ENCODE measurements at places on chromosomes 12 and 14. TPM values are rescaled to one million over a fixed set of nuclear protein-coding genes. Genes with fewer than 3 reads are reported as not detected.

Gene PLCZ1
- total RNA-seq, result not detected

GRCh38 chr12:115351514-115352077, 667.6 kb upstream of the TBX3 start:
- DNase-seq, result no peak

Gene POTEG
- not detected for total RNA-seq

- DNase-seq, result no peak
Observed at GRCh38 chr12:54933376-54933775, 51.2 kb downstream of the TESPA1 start.

DNA sequence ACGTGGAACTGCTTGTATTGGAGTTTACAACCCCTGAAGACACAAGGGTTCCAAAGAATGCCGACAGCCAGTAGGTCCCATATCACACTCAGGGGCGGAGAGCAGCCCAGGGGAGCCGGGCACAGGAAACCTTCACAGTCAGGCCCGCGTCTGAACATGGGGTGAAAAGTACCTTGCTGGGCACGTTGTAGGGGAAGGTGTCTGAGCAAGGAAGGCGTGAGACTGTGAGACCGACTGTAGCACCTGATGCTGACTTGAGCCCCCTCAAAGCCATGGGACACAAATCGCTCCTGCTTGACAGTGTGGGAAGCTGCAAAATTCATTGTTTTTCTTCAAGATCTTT, 14.7 kb downstream of the RIMBP2 start:
- no peak for DNase-seq

Gene PPP1R1A
- total RNA-seq, result not detected

GRCh38 chr12:108849660-108850059, 7.7 kb downstream of the SSH1 start:
- DNase-seq, result no peak

DNA sequence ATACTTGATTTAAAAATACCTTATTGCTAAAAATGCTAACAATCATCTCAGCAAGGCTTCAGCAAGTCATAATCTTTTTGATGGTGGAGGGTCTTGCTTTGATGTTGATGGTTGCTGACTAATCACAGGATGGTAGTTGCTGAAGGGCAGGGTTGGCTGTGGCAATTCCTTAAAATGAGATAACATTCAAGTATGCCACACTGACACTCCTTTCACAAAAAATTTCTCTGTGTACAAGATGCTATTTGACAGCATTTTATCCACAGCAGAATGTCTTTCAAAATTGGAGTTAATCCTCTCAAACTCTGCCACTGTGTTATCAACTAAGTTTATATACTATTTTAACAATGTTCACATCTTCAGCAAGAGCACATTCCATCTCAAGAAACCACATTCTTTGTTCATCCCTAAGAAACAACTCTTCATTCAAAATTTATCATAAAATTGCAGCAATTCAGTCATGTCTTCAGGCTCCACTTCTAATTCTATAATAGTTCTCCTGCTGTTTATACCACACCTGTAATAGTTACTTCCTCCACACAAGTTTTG, 16.1 kb downstream of the SCAF11 start:
- DNase-seq, result no peak

Gene GPR132
- total RNA-seq, result not detected

- DNase-seq, result no peak
Observed at GRCh38 chr12:69066492-69067373, 133.8 kb upstream of the CPM start.

DNA sequence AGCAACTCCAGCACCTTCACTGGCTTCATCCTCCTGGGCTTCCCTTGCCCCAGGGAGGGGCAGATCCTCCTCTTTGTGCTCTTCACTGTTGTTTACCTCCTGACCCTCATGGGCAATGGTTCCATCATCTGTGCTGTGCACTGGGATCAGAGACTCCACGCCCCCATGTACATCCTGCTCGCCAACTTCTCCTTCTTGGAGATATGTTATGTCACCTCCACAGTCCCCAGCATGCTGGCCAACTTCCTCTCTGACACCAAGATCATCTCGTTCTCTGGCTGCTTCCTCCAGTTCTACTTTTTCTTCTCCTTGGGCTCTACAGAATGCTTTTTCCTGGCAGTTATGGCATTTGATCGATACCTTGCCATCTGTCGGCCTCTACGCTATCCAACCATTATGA, 6.8 kb downstream of the OR11G2 start:
- DNase-seq, result no peak

- DNase-seq, result no peak
Observed at GRCh38 chr12:128594521-128594920, 229.2 kb downstream of the SLC15A4 start.

DNA sequence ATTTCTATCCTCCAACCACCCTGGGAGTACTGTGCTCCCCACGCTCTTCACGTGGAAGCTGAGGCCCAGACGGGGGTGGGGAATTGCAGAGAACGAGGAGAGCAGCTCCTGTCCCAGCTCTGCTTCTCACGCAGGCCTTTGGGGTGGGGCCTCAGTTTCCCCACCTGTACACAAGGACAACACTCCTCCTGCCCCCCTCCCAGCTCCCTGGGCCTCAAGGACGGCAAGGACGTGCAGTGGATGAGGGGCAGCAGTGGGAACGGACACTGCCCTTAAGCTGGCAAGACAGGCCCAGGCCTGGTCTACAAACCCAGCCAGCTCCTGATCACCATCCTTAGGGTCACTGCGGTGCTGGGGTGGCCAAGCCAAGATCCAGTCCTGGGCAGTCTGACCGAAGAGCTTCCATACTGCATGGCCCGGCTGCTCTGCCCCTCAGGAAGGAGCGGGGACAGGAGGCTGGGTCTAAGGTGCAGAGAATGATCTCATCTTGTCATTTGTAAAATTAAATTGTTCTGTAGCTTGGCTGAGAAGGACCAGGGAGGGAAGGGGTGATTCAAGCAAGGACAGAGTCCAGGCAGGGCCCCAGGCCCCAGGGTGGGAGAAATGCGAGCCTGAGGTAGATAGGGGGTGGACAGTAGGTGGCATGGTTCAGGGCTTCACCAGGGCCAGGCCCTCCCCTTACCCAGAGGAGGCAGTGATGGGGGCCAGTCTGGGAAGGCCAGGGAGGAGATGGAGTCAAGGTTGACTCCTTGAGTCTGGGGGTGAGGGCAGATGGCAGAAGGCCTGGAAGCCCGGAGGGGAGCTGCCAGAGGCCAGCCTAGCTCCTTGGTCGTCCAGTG, 1.3 kb upstream of the CLBA1 start:
- DNase-seq, result no peak

Gene PYGL
- total RNA-seq, result 134 TPM

GRCh38 chr14:105168093-105168420, 519 bp downstream of the JAG2 start:
- no peak for DNase-seq

DNA sequence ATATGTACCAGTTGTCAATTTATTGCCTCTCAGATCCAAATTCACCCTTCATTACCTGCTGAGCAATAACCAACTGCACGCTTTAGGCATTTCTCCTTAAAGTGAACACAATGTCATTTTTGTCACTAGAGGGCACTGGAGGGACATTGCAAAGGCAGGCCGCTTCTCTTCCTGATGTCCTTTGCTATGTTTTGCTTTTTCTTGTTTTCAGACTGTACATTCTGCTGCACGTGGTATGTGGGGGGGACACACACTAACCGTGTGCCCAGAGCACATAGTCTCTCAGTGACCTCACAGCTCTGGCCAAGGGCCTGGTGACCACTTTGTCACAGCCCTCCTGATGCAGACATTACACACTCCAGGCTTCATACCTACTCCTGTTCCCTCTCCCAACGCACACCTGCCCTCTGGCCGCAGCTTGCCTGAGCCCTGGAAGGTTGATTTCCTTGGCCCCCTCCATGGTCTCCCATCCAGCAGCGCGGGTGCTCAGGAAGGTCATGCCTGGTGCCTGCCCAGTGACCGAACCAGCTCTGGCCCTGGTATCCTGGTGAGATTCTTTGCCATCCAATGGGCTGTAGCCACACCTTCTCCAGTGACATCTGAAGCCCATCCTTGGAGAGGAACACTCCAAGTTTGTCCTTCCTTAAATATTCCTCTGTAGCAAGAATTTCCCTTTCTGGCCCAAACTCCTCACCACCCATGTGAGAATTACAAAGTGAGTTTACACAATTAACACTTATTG, 39.9 kb downstream of the MYO1H start:
- no peak for DNase-seq

DNA sequence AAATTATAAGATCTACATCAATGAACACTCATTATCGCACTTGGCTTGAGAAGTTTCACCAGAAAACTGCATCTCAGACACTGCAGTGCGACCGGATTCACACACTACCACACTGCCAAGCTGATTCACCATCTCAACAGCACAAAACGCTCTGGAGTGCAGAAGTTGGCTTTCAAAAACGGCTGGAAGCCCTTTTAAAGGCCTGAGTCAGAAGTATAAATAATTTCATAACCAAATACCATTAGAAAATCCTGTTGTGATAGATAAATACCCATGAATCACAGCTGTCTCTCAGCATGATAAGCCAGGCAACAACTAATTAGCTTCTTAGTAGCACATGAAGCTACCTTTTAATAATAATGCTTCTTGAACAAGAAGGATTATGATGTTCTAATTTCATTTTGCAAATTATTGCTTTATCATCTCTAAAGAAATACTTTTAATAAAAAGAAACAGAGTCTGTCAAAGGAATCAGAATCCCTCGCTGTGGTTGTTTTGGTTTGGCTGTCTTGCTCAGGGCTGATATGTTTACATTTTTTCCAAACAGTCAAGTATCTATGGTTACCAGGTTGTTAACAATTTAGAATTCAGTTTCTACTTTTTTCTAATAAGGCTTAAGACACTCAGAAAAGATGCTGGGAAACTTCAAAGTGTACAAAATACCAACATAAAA, 51.2 kb downstream of the SLC2A13 start:
- no peak for DNase-seq

DNA sequence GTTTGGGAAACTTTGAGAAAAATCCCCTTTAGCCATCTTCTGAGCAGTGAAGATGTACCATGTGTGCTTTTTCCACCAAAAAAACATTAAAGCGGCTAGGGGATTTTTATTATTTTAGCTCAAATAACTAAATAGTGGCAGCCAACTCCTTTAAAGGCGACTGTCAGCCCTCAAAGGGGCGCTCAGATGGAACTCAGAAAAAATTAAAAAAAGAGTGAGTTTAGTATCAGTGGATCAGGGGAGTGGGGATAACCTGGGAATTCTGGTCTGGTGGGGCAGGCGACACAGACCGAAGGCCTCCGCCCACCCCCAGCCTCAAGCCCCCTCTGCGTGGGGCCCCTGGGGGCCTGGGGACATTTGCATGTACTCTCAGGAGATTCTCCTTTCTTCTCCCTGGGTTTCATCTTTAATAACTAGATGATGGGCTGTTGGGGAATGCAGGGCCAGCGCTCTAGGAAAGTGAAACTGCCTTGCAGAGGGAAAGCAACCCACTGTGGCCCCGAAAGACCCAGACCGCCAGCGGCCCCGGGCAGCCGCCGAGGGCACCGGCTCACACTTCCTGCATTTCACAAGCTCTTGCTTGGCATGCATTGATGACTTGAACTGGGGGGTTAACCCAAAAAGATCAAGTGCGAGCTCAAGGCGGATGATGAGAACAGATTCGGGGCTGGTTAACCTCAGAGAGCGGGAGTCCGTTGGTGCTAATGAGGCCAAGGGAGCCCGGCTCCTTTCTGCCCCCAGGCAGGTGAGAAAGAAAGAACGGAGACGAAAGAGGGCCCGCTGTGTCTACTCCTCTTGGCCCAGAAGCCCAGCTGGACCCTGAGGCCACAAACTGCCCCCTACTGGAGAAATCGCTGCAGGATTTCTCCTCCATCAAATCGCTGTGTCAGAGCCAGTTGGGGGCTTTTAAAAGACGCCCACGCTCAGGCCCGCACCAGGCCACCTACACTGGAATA, 7.3 kb upstream of the BATF start:
- DNase-seq, result no peak

Gene CLEC2A
- not detected for total RNA-seq

Gene RPL41
- 3,966 TPM for total RNA-seq

DNA sequence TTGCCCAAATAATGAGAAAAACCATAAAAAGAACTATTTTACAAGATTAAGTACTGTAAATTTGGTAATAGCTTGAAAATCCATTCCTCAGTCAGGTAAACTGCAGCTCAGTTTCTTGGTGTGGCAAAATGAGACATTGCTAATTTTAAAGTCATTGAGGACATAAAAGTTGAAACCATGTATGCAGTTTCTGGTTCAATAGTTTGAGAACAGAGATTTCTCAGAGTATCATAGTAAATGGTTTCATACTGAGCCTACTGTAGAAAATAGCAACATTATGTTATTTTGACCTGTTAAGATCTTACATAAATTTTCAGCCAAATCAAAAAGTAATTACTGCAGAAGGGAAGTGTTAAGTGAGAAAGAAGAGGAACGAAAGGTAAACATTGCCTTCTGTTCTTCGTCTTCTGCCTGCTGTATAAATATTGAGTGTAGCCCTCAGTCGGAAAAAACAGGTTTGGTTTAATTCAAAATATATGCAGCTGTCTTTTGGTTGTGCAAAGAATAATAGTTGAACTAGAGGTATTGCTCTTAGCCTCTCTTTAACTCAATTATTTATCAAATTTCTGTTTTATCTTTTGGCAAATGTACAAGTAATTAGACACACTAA, 119.6 kb downstream of the SYNE2 start:
- no peak for DNase-seq

DNA sequence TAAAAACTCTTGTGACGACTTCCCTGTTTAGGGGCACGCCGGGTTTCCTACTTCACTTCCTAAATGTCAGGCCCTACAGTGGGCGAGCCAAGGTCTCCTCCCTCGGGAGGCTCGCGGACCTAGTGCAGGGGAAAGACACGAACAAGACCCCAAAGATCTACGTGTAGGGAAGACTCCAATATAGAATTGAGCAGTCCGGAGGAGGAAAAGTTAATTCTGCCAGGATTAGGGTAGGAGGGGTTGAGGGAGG, 564 bp downstream of the ATXN3 start:
- DNase-seq, result no peak

DNA sequence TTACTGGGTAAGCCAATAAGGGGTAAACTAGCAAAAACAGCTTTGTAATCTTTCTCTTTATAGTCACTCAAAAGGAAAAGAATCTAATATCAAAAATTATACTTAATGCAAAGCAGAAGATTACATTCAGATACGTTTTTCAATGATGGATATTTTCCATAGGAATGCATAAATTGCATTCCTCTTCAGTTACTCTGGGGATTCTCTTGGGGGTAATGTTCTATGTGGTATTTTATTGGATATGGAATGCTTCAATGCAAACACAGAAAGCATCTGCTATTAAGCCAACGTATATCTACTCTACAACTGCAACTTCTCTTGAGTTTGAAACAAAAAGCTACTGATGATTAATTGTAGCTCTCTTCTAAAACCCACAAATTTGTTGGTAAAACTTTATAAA, 106.0 kb downstream of the SLC41A2 start:
- no peak for DNase-seq

DNA sequence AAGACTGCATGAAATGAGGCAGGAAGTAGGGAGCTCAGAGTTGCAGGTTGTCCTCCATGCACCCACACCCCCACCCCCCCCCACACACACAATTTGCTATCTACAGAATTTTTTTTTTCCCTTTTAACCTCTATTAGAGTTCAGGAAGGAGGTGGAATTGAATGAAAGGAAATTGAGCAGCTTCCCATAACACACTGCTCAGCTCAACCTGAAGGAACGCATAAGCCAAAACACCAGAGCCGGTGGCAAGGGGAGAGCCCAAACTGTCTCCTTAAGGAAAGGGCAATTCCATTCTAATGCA, 74.1 kb downstream of the NUAK1 start:
- DNase-seq, result peak; percentile 55

- DNase-seq, result no peak
Observed at GRCh38 chr14:24361326-24361725, 6.7 kb upstream of the NFATC4 start.

Gene C12orf50
- total RNA-seq, result not detected
